Endothelial cell of umbilical vein (primary cell): ENCODE measurements at places on chromosomes 5 and 9. TPM values are rescaled to one million over a fixed set of nuclear protein-coding genes. Genes with fewer than 3 reads are reported as not detected.

SOHLH1 gene
- total RNA-seq: not detected in 2 replicates

OTP gene
- total RNA-seq: not detected in 2 replicates

PCDHB4 gene
- 0.21 TPM in 1 of 2 replicates, not detected in the other for total RNA-seq

PCDHA10 gene
- 0.07 and 0.18 TPM in 2 replicates for total RNA-seq

PRRX2 gene
- total RNA-seq: 0.32 and 0.77 TPM in 2 replicates

OMD gene
- not detected in 2 replicates for total RNA-seq

CDKN2A gene
- 8.5 and 9.3 TPM in 2 replicates for total RNA-seq

WDR31 gene
- 0.62 and 1.00 TPM in 2 replicates for total RNA-seq

PRSS3 gene
- 4.4 and 10.7 TPM in 2 replicates for total RNA-seq

SHISAL2B gene
- total RNA-seq: not detected in 2 replicates

EFNA5 gene
- total RNA-seq: 22.1 and 22.6 TPM in 2 replicates

NUTM2F gene
- not detected in 2 replicates for total RNA-seq
